GM23248 (cell line): ENCODE measurements at places on chromosomes 12 and 14. TPM values are rescaled to one million over a fixed set of nuclear protein-coding genes. Genes with fewer than 3 reads are reported as not detected.

Gene CLMN
- 0.11 and 0.76 TPM in 2 replicates for total RNA-seq

Gene SLC6A13
- total RNA-seq = not detected in 2 replicates

Gene MAP1LC3B2
- total RNA-seq = 0.32 and 0.63 TPM in 2 replicates

Gene TAS2R8
- not detected in 2 replicates for total RNA-seq

Gene DNAI7
- not detected in 2 replicates for total RNA-seq

Gene LRFN5
- 0.54 and 2.1 TPM in 2 replicates for total RNA-seq

Gene CCDC197
- not detected in 2 replicates for total RNA-seq

Gene SSTR1
- total RNA-seq = 17.6 and 18.4 TPM in 2 replicates

Gene IL26
- not detected in 2 replicates for total RNA-seq

Gene SERPINA12
- total RNA-seq = not detected in 2 replicates

Gene KLC1
- total RNA-seq = 339 and 410 TPM in 2 replicates

Gene KDM5A
- total RNA-seq = 25.1 and 60.2 TPM in 2 replicates

Gene RPGRIP1
- not detected in 2 replicates for total RNA-seq

Gene TRPV4
- total RNA-seq = 0.65 and 1.6 TPM in 2 replicates

Gene OR4E2
- total RNA-seq = not detected in 2 replicates

Gene TMEM121
- total RNA-seq = 11.1 and 20.5 TPM in 2 replicates

Gene NAB2
- total RNA-seq = 88.7 and 107 TPM in 2 replicates

Gene PARPBP
- total RNA-seq = 10.1 and 13.4 TPM in 2 replicates

Gene APOF
- total RNA-seq = not detected in 2 replicates
